Activated CD4-positive, alpha-beta T cell treated with anti-CD3 and anti-CD28 coated beads for 24 hours (primary cell): ENCODE measurements at places on chromosomes 16 and 17.

DNA sequence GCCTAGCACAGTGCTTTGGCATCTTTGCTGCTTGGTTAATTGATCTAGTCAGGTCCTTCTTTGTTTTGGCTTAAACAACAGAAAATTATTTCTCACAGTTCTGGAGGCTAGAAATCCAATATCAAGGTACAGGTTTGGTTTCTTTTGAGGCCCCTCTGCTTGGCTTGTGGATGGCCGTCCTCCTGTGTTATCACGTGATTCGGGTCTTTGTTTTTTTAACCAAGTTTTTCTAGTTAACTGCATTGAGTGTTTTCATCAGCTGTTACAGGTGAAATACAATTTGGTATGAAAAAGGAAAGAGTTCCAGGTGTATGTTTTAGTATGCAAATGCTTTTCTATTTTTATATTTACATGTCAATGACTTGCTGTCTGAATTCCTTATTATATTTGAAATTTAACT, 2.8 kb downstream of the NLK start:
- no peak for DNase-seq

DNA sequence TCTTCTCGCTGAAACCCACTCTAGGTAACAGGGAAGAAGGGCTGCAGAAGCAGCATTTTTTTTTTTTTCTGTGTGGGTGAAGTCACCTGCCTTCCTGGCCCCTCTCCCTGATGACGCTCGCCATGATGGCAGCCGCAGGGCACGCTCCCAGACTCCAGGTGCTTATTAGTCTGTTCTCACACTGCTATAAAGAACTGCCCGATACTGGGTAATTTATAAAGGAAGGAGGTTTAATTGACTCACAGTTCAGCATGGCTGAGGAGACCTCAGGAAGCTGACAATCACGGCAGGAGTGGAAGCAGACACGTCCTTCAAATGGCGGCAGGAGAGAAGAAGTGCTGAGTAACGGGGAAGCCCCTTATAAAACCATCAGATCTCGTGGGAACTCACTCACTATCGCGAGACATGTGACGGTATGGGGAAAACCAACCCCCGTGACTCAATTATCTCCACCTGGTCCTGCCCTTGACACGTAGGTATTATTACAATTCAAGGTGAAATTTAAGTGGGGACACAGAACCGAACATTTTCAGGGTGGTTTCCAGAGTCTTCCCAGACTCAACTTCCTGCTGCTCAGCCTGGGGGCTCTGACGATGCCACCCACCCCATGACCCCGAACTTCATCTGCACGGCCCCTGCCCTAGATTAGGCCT, 34.9 kb upstream of the NLRP1 start:
- DNase-seq, result no peak

DNA sequence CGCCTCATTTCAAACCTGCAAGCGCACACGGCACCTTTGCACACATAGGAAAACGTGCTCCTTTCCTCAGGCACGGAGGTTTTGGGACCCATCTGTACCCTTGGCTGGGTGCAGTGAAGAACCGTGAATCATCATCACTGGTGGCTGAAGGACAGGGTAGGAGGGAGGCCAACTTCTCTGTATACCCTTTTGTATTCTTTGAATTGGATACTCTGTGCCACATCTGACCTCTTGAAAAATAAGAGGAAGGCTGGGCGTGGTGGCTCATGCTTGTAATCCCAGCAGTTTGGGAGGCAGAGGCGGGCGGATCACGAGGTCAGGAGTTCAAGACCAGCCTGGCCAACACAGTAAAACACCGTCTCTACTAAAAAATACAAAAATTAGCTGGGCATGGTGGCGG, 11.7 kb downstream of the GPRC5B start:
- no peak for DNase-seq

DNA sequence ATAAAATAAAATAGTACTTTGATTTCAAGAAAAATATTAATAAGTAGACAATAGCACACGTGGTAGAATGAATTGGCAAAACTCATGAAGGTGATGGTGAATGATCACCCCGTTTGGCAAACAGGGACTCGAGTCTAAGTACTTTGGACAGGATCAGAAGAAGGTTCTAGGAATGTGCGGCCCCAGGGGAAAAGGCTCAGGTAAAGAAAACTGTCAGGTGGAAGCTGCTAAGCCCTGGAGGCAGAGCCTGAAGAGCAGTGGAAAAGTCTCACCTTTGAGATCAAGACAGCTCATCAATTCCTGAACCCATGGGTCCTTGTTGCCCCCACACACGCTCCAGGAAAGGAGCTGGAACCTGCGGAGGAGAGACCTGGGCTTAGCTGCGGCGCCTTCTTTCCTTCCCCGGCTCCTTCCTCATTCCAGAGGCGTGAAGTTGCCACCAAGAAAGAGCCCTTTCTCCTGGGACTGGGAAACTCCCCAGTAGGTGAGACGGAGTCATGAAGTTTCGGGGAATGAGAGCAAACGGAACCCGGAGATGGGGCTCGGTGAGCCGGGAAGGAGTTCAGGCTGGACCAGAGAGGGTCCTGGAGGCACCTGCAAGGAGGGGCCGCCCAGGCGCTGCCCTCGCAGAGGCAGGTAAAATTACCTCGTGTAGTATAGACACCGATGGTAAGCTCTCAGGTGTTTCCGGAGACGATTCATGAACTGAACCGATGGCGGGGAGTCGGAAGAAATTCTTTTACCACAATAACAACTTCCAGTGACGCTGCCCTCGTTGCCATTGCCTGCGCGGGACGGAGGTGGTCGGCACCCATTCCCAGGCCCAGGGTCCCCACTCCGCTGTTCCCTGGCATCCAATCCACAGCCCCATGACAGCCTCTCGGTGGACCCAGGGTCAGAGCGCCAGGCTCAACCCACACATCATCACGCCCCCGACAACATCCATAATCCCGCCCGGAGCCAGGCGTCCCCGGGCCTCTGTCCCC, 1.2 kb upstream of the ZMYND15 start:
- no peak for DNase-seq

DNA sequence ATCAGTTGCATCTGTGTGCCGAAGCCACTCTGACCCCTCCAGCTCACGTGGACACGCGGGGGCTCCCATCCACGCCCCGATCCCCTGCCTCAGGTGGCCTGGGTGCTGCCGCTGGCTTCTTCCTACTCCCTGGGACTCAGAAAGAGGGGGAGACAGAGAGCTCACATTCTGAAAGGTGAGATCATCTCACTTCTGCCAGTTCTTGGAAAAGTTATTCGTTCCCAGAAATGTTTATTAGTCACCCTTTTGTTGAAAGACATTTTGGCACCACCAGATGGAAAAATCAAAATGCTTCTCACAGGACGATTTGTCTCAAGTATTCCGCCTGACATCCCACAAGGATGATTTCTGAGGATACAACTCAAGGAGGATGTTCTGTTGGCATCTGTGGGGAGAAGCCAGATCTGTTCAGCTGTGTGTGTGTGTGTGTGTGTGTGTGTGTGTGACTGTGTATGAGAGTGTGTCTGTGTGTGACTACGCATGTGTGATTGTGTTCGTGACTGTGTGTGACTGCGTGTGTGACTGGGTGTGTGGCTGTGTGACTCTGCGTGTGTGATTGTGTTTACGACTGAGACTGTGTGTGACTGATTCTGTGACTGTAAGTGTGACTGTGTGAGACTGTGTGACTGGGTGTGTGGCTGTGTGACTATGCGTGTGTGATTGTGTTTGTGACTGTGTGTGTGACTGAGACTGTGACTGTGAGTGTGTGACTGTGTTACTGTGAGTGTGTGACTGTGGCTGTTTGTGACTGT, 207.3 kb downstream of the NTN1 start:
- DNase-seq, result no peak

GRCh38 chr16:65688301-65688700, 566.4 kb upstream of the CDH11 start:
- no peak for DNase-seq
